ENCODE measurements at places on chromosomes 16 and 17.

DNA sequence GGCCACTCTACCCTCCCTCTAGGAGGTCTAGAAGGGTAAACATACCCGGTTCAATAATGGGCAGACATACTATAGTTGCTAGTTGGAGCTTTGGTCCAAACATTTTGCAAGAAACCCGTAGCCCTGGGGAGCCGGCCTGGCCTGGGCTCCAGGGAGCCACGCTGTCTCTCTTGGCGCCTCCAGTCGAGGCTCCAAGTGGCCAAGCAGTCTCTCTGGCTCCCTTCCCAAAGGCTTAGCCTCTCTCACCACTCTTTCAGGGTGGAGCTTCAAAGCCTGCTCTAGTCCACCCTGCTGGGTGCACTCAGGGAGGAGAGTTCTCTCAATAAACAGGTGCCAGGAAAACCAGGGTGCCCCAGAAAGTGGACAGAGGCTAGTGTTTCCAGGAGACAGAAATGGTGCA is 32.2 kb downstream of the RCVRN start:
- no peak for DNase-seq

- no peak for DNase-seq
These were observed 53.5 kb downstream of the SMURF2 start for GRCh38 chr17:64608571-64608981.

GRCh38 chr16:75095204-75095621 is 21.4 kb downstream of the LDHD start:
- no peak for DNase-seq

DNA sequence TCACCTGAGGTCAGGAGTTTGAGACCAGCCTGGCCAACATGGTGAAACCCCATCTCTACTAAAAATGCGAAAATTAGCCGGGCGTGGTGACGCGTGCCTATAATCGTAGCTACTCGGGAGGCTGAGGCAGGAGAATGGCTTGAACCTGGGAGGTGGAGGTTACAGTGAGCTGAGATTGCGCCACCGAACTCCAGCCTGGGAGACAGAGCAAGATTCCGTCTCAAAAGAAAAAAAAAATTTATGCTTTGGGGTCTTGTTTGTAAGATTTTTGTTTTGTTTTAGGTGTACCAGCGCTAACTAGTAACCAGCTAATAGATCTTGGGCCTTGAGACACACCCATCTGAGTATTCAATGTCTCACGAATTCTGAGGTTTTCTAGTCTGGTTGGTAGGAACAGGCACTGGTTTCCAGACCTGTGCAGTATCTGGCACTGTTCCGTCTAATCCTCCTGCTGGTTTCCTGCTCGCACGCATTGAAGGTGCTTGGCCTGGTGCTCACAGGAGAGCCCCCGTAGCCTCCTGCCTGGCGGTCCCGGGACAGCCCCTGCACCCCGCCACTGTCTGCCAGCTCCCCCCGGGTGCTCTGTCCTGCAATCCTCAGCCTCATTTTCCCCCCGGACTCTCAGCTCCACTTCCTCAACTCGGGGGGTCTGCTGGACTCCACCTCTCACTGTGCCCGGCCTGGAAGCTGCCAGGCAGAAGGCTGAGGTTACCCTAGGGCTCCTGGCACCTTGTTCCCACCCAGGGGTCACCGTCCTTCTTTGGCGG is 10.6 kb upstream of the DUS1L start:
- no peak for DNase-seq

- no peak for DNase-seq
These were observed 13.5 kb upstream of the MTMR4 start for GRCh38 chr17:58527949-58528348.

- DNase-seq, result no peak
These were observed 2.3 kb downstream of the ANKFY1 start for GRCh38 chr17:4261452-4261851.

DNA sequence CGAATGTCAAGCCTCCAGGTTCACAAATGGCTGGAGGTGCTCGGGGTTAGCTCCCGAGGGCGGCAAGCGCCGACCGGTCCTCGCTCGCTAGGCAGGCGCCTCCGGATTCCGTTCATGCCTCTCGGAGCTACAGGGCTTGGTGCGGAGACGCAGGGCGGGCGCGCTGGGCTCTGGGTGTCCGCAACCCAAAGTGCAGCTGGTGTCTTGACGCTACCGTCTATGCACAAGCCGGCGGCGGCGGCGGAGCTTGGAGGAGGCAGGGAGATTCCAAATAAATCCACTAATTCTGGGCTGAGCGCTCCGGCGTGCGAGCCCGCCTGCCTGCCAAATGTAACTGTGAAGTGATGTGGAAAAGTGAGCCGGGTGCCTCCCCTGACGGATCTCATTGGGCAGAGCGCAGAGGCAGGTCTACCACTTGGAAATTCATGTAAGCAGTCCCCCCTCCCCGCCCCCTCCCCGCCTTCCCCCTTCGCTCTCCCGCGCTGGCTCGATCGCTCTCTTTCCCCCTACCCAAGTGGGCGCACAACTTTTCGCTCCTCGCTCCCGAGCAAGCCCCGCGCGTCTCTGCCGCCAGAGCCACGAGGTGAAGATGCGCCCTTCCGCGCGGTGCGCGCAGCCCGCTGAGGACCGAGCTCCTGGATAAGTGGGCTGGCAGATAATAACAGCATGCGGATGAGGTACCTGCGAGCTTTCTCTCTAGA is at the start of gene CDH8:
Gene CDH8 (minus strand): TSS at position 338 of the 701 bp plus-strand sequence. CDS start 15,035 bp downstream, outside the sequence.
- DNase-seq, result no peak

GRCh38 chr16:28098959-28099945 is 35.7 kb upstream of the GSG1L start:
- DNase-seq, result no peak

GRCh38 chr16:28563218-28563617 is 9.5 kb downstream of the SGF29 start:
- DNase-seq, result no peak

- DNase-seq, result no peak
These were observed 12.8 kb upstream of the PRR14 start for GRCh38 chr16:30637944-30638343.

DNA sequence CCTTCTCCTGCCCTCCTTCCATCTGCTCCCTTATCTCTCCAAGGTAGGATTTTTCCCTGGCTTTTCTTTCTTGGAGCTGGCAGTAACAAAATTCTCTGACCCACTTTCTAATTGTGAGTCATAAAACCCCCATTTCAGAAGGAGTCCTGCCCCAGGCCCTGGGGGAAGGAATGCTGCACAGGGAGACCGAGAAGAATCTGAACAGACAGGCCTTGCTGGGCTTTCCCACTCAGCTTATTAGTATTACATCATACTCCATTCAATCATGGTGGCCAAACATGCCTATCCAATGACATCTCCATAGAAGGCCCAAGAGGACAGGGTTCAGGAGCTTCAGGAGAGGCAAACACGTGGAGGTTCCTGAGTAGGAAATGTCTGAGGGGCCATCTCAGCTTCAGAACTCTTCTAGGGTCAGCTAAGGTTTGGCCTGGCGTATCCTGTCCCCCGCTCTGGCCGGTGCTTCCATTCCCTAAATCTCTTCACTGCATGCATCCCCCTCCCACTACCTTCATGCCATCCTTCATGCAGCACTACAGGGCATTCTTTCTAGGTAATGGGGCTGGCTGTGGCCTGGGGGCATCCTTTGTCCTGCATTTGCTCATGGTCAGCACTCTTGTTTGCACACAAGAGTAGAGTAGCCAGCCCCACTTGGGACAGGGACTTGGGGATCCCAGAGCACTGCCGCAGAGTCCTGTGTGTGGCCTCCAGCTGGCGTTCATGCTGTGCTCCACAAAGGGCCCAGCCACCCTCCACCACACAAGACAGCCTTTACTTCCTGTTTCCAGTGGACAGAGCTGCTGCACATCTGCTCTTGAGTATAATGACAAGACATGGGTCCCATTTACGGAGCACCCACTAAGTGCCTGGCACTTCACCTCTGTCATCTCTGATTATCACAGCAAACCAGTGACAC is 8.2 kb downstream of the SLC6A2 start:
- DNase-seq, result no peak

DNA sequence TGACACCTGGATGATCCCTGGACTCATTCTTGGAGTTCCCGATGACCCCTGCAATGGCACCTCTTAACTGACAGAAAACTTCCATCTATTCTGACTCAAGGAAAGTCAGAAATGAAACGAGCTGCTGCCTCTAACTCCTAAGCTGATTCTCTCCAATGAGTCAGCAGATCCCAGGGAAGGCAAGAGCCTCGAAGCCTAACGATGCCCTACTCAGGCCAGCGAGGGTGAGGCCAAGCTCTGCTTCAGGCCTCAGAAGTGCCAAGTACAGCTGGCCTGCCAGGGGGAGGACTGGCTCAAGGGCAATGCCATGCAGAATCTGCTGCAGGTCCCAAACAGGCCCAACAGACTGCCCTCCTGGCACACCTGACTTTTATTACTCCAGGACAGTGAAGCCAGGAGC is 36.3 kb downstream of the PLXDC1 start:
- DNase-seq, result no peak

DNA sequence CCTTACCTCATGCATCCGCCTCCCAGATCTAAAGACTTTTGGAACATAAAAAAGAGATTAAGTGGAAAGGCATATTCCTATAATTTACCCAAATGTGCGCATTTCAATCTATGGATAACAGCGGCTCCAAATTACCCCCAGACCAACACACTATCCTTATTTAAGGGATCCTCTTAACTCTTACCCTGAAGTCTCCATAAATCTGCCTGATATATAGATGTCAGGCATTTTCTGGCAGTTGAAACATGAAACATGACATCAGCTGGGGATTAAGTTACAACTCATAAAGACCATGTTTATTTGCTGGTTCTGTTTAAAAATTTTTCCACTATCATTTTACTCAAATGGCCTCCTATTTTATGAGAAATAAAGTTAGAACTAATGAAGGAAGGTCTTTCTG is 478.5 kb upstream of the SALL1 start:
- no peak for DNase-seq

Measured in right atrium auricular region (tissue), 2 donors.